ENCODE measurements at places on chromosomes 5 and 9.
A peak's percentile ranks its signal among the peaks of the same experiment; 100 is the strongest.

- DNase-seq: no peak
These were observed 13.7 kb downstream of the TRIO start for GRCh38 chr5:14156650-14157492.

GRCh38 chr5:91188755-91189154 lies 194.4 kb downstream of the ARRDC3 start:
- no peak for DNase-seq

DNA sequence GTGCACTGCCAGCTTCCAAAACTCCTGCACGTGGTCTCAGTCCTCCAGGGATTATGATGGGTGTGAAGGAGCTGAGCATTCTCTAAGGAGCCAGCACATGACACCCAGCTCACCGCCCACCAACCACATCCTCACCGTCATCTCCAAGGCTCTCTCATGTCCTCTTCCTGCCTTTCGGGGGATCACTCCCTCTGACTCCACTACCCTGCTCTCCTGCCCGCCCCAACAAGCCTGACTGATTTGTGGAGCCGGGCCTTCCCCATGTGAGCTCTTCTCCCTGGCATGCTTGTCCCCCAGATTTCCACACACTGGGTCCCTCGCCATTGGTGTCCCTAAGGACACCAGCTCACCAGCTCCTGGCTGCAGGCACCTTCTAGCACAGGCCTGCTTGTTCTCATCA lies 1.9 kb downstream of the ABO start:
- no peak for DNase-seq

- DNase-seq: no peak
These were observed 50.9 kb downstream of the SUSD1 start for GRCh38 chr9:112124156-112124555.

DNA sequence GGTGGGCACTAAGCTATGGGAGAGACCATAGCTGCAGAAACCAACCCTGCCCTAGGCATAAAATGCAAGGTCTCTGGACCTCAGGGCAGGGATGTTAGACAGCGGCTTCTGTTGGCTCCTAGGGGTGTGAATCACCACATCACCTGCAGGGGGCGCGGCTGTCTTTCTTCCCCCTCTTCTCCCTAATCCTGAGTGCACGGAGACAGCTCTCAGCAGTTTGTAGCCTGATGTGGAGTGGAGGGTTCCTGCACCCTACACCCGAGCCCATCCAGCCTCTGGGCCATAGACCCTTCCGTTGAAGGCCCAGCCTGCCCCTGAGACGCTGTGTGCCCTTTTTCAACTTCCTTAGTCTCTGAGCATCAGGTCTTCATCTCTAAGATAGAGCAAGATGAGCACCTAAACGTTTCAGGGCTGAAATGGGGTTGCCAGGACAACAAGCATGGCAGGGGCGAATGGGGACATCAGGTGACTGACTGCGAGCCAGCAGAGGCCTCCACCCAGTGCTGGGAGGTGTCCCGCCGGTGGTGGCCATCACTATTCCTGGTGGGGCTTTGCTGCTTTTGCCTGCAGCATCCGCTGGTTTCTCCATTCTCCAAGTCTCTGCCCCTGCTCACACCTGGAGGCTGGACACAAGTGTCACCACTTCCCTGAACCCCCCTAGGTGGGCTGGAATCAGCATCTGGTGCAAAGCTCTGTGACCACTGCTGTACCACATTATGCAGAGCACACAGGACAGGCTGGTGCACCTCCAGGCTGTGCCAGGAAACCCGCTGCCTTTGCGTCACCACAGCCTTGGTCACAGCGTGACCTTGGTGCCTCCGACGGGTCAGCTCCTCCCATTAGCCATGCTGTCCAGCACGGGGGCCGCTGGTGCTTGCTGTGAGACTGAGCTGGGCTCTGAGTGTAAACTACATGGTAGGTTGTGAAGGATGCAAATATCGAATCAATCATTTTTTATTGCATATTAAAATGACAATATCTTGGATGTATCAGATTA lies 2.5 kb upstream of the SEC16A start:
- peak; percentile 74 for DNase-seq

DNA sequence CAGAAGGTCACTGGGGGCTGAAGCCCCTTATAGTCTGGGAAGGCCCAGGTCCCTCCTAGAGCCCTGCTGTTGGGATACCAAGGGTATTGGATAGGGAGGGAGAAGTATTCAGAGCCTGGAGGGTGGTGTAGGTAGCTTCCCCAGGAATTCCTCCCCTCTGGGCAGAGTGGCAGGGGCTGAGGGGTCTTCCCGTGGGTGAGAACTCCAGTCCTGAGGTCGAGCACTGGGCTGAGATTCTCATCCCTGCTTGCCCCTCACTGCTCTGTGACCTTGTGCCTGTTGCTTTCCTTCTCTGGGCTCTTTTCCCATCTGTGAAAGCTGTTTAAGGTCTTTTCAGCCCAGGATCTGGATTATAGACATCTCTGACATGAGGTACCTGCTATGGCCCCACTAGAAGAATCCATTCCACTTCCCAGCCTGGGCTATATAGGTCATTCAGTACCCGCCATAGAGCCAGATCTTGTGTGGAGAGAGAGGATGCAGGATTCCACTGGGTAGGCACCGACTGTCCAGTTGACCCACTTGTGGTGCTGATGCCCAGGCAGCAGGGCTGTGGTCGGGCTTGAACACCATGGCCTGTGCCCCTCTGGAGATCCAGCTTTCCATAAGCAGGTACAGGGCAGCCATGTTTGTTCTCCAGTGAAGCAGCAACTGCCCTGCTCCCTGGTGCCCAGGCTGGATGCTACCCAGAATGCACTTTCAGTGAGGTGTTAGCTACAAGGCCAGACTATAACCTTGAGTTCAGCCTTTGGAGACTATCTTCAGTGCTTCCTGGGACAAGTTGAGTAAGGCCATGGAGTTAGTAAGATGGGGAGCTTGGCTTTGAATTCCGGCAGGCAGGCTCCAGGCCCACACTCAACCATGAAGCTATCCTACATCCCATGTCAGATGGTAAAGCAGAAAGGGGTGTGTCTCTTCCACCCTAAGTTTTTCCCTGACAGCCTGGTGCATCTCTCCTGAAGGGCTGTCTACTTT lies 60.1 kb downstream of the AMBP start:
- peak; percentile 8 for DNase-seq

DNA sequence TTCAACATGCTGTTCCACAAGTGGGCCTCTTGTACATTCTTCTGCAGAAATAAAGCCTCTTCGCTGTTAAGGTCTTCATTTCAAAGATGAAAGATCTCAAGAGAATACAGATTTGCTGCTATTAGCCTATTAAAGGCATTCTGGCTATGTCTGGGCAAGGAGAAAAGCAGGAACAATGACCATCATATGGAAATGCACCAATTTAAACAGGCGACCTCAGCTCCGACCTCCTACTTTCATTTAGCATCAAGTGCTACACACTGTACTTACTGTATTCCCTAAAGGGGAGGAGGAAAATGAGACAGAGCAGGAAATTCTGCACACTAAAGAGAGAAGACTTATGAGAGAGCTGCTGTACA lies 64.8 kb downstream of the HABP4 start:
- DNase-seq: no peak

DNA sequence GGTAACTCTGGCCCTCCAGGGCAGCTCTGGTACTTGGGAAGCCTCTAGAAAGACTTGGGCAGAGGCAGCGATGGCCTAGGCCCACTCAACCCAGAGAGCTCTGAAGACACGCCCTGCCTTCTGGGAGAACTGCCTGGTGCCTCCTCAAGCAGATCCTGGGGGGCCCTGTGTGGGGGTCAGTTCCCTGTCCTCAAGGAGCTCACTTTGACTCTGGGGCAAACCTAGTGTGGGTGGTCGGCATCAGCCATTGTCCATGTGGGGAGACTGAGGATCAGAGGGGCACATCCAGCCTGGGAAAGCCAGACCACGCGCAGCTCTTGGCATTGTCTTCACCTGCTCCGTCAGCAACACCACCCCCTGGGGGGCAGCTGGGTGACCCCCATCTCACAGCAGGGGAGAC lies 28.0 kb downstream of the ABO start:
- DNase-seq: no peak

- no peak for DNase-seq
These were observed 14.2 kb downstream of the TCERG1 start for GRCh38 chr5:146461319-146461718.

DNA sequence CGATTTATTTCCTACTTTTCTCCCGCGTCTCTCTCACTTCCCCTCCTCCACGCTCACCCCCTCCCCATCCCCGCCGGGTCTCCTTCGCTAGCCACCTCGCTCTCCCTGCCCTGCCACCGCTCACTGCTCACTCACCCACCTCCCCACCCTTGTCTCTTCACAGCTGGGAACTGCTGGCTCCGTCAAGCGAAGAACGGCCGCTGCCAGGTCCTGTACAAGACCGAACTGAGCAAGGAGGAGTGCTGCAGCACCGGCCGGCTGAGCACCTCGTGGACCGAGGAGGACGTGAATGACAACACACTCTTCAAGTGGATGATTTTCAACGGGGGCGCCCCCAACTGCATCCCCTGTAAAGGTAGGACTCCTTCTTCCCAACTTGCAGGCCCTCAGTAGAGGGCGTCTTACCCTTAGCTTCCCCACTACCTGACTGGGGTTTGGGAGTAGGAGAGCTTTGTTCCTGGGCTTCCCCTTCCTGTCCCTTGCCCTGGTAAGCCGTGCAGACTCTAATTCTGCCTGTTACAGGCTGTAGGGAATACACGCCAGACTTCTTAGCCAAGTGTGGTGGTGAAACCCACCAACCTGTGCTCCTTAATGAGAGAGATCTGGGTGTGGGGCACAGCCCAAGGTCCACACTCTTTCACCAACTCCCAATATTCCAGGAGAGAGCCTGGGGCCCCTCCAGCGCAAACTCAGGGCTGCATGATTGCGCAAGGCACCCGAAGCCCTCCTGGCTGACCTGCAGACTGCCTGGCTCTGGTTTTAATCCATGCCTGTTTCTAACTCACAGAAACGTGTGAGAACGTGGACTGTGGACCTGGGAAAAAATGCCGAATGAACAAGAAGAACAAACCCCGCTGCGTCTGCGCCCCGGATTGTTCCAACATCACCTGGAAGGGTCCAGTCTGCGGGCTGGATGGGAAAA lies 2.5 kb downstream of the FST start:
- DNase-seq: peak; percentile 21

- DNase-seq: no peak
These were observed 116.8 kb upstream of the COX7C start for GRCh38 chr5:86500947-86501346.

DNA sequence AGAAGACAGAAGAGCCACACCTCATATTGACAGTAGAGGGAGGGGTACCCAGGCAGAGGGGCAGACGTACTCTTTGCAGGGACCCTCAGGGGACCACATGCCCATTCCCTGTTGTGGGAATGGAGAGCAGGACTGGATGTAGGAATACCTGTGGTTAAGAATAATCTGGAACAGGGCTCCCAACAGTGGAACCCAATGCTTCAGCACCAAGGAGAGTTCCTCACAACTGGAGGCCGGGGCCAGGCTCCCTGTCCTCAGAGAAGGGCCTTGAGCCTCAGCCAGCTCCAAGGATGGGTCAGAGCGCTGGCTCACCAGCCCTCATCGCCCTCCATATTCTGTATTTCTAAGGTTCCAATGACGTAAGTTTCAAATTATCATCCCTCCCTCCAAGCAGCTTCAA lies 7.4 kb upstream of the SHC3 start:
- DNase-seq: no peak

DNA sequence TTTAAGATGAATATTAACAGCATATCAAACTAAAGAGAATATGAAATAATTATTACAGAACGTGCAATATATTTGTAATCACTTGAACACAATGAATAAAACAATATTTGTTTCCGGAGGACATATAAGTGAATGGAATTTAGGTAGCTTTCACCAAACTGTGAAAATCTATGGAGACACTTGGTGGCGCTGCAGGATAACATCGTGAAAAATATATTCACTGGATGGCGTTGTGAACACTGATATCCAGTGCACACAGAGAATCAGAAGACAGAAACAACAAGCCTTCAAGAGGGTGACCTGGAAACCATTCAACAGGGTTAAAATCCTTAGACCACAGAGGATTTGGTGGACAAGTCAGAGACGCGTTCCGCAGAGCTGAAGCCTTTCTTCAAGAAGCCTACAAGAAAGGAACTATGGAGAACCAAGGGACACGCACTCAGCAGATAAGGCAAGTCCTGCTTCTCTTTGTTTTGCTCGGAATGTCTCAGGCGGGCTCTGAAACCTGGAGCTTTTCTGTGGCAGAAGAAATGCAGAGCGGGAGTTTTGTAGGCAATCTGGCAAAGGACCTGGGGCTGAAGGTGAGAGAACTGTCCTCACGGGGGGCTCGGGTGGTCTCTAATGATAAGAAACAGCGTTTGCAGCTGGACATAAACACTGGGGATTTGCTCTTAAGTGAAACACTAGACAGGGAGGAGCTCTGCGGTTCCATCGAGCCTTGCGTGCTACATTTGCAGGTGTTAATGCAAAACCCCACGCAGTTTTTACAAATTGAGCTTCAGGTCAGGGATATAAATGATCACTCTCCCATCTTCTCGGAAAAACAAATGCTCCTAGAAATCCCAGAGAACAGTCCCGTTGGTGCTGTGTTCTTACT lies at the start of gene PCDHB11:
Gene PCDHB11 (plus strand): TSS at position 269 of the 877 bp plus-strand sequence. CDS start 148 bp downstream, at position 417.
- no peak for DNase-seq

GRCh38 chr5:145408048-145408341 lies 427.1 kb downstream of the PRELID2 start:
- DNase-seq: no peak

DNA sequence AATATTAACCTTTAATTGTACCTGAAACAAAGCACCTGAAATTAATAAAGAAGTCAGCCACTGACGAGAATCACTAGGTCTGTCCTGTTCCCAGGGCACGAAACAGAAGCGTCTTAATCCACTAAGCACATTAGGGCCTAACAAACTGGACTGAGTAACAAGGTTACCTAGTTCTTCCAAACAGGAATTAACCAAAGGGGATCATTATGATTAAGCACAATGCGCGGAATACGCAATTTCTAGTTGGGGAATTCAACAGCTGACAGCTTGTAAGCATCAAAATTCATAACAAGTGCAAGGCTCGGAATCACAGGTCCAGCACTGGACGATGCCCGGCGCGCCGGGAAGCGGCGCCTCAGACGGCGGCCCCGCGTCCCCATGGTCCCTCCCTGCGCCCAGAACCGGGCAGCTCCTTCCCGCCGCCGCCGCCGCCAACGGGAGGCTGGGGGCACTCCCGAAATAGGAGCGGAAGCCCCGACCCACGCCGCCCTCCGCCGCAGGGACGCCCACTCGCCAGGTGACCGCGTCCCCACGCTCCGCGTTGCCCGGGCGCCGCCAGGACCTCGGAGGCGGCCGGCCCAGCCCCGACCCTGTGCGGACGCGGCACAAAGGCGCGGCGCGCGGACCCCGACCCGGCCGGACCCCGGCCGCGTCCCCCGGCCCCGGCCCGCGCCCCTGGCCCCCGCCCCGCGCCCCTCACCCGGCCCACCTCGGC lies 898 bp downstream of the CAMSAP1 start:
- DNase-seq: peak; percentile 23
